ENCODE measurements at places on chromosomes 12 and 14.

GRCh38 chr14:38078393-38078792, 129.3 kb upstream of the SSTR1 start:
- H3K27me3 ChIP-seq, result no peaks in the 10 kb centered on the region
- no peak for DNase-seq
- peaks cover 11% of the 10 kb centered on the region for H3K4me1 ChIP-seq
- H3K36me3 ChIP-seq, result no peaks in the 10 kb centered on the region
- H3K4me3 ChIP-seq, result no peak overlapping the region

GRCh38 chr14:104102282-104102914, 16.9 kb downstream of the ASPG start:
- H3K36me3 ChIP-seq, result no peaks in the 10 kb centered on the region
- no peak overlapping the region for H3K27ac ChIP-seq
- no peaks in the 10 kb centered on the region for H3K4me1 ChIP-seq
- no peak for DNase-seq

GRCh38 chr12:117527479-117527855, 166.0 kb upstream of the NOS1 start:
- no peak overlapping the region for H3K4me3 ChIP-seq
- no peak for DNase-seq
- no peak overlapping the region for H3K27ac ChIP-seq
- peaks cover 78% of the 10 kb centered on the region for H3K27me3 ChIP-seq
- H3K4me1 ChIP-seq, result peaks cover 11% of the 10 kb centered on the region
- H3K36me3 ChIP-seq, result peaks cover 2% of the 10 kb centered on the region

- H3K27ac ChIP-seq, result no peak overlapping the region
- no peak for DNase-seq
- peak overlapping the region; percentile 57 for H3K4me3 ChIP-seq
- no peaks in the 10 kb centered on the region for H3K27me3 ChIP-seq
Observed at GRCh38 chr12:27012239-27012981, 1.8 kb downstream of the TM7SF3 start.

GRCh38 chr12:118332511-118332910, 40.2 kb downstream of the TAOK3 start:
- no peak for DNase-seq
- H3K4me3 ChIP-seq, result no peak overlapping the region
- no peak overlapping the region for H3K27ac ChIP-seq
- no peaks in the 10 kb centered on the region for H3K4me1 ChIP-seq
